ENCODE measurements at places on chromosomes 7 and 10.

DNA sequence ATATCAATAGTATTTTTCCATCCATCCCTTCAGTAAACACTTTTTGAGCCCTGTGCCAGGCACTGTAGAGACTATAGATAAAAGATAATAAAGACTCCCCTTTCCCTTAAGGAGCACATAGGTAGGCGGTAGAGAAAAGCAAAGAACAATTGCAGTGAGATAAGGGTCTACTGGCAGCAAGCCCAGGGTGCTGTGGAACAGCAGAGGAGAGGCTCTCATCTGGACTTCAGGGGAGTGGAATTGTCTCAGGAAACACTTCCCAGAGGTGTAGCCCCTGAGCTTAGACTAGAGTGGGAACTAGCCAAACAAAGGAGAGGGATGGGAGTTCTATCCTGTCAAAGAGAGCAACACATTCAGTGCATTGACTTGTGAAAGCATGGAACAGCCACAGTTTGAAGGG is 102.0 kb downstream of the NRF1 start:
- no peak for DNase-seq

DNA sequence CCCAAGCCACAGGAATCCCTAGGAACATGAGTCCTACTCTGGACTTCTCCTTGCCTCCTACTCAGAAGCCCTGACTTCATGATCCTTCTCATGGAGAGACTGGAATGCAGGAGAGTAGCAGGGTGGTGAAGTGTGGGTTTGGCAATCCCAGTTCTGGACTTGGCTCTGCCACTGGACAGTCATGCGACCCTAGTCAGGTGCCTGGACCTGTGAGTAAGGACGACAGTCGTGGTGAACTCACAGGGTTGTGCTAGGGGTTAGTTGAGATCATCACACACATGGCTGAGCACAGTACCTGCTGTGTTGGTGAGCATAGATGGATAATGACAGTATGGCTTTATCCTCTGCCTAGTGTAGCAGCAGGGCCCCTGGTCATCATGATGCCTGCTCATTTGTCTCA is 117.9 kb downstream of the LRRC18 start:
- DNase-seq = no peak

- no peak for DNase-seq
Measured at GRCh38 chr7:135936497-135937217, 40.5 kb downstream of the MTPN start.

GRCh38 chr10:29590915-29591650 is 43.7 kb downstream of the SVIL start:
- no peak for DNase-seq

GRCh38 chr7:96118449-96119001 is 203.4 kb downstream of the SLC25A13 start:
- DNase-seq = no peak

DNA sequence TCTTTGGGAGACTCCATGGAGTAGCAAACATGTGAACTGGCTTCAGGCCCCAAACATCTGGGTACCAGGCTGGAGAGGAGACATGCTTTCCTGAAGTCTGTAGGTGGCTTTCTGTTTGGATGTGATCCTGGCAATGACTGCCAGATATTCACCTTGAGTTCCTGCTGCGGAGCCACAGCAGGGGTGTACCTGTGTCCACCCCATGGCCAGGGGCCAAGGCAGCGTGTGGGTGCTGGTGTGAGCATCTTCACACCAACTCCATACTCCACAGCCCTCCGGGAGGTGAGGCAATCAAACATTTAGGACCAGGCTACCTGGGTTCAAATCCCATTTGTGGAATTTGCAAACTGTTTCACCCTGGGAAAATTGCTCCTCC is 113.0 kb downstream of the ADCY1 start:
- no peak for DNase-seq

- DNase-seq = no peak
Measured at GRCh38 chr7:128060018-128060417, 28.8 kb upstream of the LRRC4 start.

Measured in muscle of back (tissue), 13 donors.